Activated CD8-positive, alpha-beta memory T cell treated with anti-CD3 and anti-CD28 coated beads for 1 hour (primary cell): ENCODE measurements at places on chromosomes 7 and 10.

DNA sequence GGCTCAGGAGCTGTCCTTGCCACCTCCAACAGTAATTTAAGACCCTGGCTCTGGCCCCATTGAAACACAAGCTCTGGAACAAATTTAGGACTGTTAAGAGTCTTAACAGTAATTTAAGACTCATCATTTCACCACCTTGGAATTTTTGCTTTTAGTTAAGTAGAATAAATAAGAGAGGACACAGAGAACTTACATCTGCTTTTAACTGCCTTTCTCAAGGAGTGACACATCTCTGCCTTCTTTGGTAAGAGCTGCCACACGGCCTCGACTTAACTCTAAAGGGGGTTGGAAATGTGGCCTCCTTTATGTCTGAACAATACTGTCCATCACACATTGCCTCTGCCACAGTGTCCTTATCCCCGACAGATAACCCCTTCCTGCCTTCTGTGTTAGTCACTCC, 77.9 kb downstream of the HERPUD2 start:
- DNase-seq = no peak

DNA sequence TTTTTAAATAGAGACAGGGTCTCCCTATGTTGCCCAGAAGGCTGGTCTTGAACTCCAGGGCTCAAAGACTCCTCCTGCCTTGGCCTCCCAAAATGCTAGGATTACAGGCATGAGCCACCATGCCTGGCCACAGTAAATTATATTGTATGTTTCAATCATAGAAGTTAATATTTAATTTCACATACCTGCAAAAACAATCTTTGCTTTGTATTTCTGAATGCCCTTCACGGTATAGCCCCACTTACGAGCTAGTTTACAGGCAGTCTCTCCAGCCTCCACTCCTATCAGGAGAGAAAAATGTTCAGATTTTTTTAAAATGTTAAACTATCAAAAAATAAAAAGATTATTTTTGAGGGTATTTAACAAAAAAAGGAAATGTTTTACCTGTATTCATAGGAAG, 10.4 kb downstream of the OAT start:
- no peak for DNase-seq

- no peak for DNase-seq
These were observed 65.2 kb downstream of the TLL2 start for GRCh38 chr10:96448558-96448957.

DNA sequence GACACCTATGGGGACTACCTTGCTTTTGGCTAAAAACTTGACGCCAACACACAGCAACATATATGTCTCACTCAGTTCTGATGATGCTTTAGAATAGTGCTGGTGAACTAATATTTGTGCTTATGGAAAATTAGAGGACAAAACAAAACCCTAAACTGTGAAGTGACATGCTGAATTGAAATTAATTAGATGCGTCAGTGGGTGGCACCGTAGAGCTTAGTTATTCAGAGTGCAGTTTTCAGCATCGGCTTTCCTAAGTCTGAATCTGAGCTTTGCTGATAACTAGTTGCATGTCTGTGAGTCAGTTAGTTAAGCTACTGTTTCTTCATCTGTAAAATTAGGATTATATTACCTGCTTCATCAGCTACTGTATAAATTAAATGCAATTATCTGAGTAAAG, 245.0 kb upstream of the SORCS1 start:
- no peak for DNase-seq

- no peak for DNase-seq
These were observed 21.6 kb downstream of the LIPJ start for GRCh38 chr10:88608052-88608732.
